ENCODE measurements at places on chromosomes 16 and 17. TPM values are rescaled to one million over a fixed set of nuclear protein-coding genes. Genes with fewer than 3 reads are reported as not detected.

TNFRSF17 gene
- total RNA-seq, result not detected

PRDM7 gene
- total RNA-seq, result not detected

CCR7 gene
- total RNA-seq, result not detected

PRSS36 gene
- total RNA-seq, result 0.33 TPM

ACSM2B gene
- not detected for total RNA-seq

TEKT3 gene
- total RNA-seq, result 0.11 TPM

RAC3 gene
- total RNA-seq, result 9.0 TPM

SULT1A1 gene
- 0.87 TPM for total RNA-seq

CORO1A gene
- 2.9 TPM for total RNA-seq

ABCA9 gene
- 7.0 TPM for total RNA-seq

XYLT1 gene
- total RNA-seq, result 17.0 TPM

TAT gene
- total RNA-seq, result not detected

ABCA3 gene
- total RNA-seq, result 0.89 TPM

HOXB3 gene
- total RNA-seq, result 3.0 TPM

ZNF629 gene
- 7.3 TPM for total RNA-seq

C17orf100 gene
- total RNA-seq, result 0.44 TPM

TBX4 gene
- total RNA-seq, result not detected

LDHD gene
- 2.1 TPM for total RNA-seq

TRPV2 gene
- 62.5 TPM for total RNA-seq

KRTAP16-1 gene
- total RNA-seq, result not detected

SHCBP1 gene
- 71.8 TPM for total RNA-seq

HP gene
- total RNA-seq, result 0.11 TPM

TERF2IP gene
- 55.9 TPM for total RNA-seq

ABI3 gene
- 0.11 TPM for total RNA-seq

TBC1D26 gene
- under 0.01 TPM for total RNA-seq

MSL1 gene
- 47.5 TPM for total RNA-seq

PIPOX gene
- 1.1 TPM for total RNA-seq

UBE2I gene
- 85.5 TPM for total RNA-seq

SEPHS2 gene
- total RNA-seq, result 26.6 TPM

FAM20A gene
- total RNA-seq, result 12.2 TPM

SLC5A11 gene
- not detected for total RNA-seq

GAS2L2 gene
- total RNA-seq, result not detected

PCGF2 gene
- 4.0 TPM for total RNA-seq

PYCARD gene
- 57.3 TPM for total RNA-seq

SULT1A2 gene
- under 0.01 TPM for total RNA-seq

Measured in uterine smooth muscle cell (primary cell).